Cerebellar nuclear complex (tissue), 1 donor: ENCODE measurements at places on chromosomes 2 and 18.

DNA sequence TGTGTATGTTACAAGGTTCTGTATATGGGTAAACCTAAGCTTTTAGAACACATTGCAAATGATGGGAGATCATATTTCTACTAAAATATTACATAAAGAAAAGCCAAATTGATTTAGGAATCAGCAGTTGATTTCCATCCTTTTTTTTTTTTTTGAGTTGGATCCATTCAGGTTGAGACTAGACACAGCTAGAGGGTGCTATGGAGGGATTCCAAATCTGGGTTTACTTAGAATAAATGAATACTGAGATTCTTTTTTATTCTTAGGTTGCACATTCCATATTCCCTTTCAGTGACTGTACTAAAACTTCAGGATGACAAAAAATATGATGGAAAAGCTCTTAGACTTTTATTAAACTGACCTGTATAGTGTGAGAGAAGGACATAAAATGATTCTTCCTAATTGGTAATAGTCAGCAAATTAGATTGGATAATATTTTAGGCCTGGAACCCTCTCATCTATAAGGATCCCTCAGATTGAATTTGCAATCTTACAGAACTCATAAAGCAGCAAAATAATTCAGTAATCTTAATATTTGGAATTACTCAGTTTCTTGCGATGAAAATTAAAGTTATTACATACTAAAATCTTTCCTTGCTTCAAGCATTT, 183.3 kb upstream of the SESTD1 start:
- no peak for DNase-seq

GRCh38 chr2:41884718-41885117, 163.1 kb upstream of the PKDCC start:
- DNase-seq = no peak

DNA sequence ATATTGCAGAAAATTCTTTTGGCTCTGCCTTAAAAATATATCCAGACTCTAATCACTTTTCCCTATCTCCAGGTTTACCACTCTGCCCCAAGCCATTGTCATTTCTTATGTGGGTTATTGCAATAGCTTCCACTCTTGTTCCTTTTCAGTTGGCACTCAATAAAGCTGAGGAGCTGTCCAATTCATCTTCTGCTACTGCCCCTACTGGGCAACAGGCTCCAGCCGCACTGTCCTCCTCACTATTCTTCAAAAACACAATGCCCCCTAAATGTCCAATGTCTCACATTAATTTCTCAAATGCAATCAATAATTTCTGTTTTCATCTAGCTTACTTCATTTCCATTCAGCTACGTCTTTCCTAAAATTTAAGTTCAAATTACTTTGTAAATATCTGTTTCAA, 1262.5 kb upstream of the CDH2 start:
- no peak for DNase-seq

DNA sequence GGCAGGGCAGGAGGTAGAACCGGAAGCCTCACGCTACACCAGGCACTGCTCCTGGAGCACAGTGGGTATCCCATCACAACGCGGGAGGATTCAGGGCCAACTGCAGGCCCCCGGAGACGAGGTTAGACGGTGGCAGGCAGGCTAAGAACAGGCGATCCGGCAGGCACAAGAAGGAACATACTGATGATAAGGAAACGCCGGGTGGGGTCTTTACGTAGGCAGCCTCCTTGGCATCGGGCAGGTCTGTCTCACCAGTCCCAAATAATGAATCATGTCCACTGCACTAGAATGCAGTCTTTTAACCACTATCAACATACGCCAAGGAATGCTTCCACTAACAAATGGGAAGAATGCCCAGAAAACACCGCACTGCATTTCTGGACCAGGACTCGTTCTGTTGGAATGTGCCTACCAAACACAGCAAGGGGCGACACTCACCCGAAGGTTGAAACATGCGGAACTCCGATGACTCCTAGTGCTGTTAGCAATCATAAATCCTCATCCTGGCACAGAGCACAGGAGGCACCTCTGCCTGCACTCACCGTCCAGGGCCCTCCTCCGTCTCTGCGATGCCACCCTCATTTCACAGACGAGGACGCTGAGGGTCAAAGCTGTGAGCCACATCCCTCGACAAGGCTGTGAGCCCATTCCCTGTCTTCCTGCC, 35.2 kb downstream of the ZNF516 start:
- no peak for DNase-seq

- DNase-seq = no peak
Measured at GRCh38 chr2:168748461-168748860, 54.0 kb upstream of the NOSTRIN start.

GRCh38 chr2:189783927-189784867, at the start of the genes ORMDL1 and PMS1:
ORMDL1 (minus strand) TSS chr2:189784339; CDS start chr2:189782595, 1,744 bp downstream.
PMS1 (plus strand) TSS chr2:189784450; CDS start chr2:189791810, 7,360 bp downstream.
- DNase-seq = peak; percentile 80

- DNase-seq = no peak
Measured at GRCh38 chr2:222320436-222321395, 21.9 kb upstream of the PAX3 start.

DNA sequence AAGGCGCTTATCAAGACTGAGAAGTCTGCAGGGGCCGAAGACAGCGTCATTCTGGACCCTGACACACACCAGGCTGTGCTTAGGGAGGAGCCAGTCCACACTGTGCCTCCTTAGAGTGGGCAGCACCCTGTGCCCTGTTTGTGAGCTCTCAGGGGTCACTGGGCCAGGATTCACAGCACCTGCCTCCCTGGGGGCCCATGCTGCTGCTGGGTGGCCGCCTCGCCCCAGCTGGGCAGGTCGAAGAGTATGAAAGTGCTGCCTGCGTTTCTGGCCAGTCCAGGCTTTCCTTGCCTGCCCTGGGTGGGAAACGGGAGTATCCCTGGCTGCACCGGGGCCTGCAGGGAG, 15.4 kb upstream of the GPR55 start:
- no peak for DNase-seq

GRCh38 chr2:198440833-198441232, 636.4 kb downstream of the PLCL1 start:
- no peak for DNase-seq

DNA sequence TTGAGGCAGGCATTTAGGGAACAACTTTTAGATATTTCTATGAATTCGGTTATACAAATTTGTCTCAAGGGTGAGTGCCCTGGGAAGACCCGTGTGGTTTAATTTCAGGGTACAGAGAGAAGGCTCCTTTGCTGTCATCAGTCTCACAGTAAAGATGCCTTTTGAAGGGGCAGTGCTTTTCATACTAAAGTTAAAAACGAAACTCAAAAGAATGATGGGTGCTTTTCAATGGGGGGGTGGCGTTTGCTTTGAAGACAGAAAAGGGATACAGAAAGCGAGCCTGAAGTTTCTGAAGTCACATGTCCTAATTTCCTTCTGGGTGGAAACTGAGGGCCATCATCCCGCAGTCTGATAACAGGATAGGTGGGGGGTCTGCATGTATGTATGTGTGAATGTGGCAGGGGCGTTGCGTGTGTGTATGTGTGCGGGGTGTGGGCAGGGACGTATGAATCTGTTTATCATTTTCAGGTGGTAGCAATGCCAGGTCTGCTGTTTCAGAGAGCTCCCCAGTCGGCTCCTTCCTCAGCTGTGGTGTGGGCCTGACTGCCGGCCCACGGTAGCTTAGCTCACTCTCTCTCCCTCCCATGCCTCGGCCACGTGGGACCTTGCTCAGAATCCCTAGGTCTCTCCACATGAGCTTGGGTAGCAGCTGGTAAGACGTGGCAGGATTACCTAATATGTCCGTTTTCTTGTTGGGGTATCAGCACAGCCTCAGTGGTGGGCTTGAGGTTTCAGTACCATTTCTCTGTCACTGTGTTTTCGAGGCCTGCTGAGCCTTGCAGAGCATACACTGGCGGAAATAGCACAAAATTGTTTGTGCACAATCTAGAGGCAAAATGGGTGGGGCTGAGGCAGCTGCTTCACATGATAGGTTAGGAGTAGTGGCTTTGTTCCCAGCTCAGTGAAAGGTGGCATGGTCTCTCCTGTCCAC, 32.7 kb downstream of the ARHGAP25 start:
- DNase-seq = no peak

DNA sequence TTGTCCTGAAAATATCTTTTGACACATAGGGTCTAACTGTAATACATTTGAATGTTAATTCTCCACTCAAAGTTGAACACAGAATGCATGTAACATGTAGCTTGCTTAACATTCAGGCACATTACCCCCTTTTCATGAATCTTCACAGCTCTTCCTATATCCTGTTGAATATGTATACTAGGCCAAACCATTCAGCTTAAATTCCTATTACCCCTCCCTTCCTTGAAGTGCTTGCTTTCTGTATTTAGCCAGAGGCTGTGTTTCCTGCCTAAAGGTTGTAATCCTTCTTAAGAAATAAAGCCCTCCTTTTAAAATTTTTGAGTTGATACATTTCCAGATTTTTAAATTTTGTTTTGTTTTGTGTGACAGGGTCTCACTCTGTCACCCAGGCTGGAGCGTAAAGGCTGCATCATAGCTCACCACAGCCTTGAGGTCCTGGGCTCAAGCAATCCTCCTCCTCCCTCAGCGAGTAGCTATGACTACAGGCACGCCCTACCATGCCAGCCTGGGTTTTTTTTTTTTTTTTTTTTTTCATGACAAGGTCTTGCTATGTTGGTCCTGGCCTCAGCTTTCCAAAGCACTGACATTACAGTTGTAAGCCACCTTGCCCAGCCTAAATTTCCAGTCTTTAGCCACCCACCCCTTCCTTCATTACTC, 357.6 kb downstream of the DSC3 start:
- DNase-seq = no peak

DNA sequence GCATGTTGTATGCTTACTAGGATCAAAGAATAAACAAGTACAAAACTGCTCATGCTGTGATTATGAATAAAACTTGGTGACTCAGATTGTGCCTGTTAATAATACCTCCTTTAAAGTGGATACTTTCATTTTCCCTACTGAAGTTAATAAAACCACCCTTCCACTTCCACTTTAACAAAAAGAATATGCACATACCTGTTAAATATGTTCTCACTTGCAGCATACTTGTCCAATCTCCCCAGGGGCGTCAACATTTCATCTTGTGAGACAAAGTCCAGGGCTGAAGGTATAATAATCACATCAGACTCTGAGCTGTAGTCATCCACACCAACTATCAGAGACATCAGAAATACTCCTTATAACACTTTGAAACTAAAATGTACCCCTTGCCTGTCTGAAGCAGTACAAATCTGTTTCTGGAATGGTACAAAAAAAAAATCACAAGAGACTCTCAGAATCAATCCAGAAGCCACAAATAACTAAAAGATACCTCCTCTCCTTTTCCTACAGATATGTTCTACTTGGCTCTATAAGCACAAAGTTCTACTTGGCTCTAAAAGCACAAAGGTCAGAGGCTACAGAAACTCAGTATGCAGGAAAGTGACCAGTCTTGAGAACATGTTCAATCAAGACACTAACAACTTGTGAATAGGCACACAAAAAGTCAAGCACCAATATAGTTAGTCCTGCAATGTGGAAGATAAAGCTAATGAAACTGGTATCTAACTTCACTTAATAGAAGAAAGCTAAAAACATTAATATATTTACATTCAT, 19.3 kb downstream of the PPP4R1 start:
- no peak for DNase-seq

GRCh38 chr2:7013471-7014160, 96.4 kb downstream of the RNF144A start:
- no peak for DNase-seq

DNA sequence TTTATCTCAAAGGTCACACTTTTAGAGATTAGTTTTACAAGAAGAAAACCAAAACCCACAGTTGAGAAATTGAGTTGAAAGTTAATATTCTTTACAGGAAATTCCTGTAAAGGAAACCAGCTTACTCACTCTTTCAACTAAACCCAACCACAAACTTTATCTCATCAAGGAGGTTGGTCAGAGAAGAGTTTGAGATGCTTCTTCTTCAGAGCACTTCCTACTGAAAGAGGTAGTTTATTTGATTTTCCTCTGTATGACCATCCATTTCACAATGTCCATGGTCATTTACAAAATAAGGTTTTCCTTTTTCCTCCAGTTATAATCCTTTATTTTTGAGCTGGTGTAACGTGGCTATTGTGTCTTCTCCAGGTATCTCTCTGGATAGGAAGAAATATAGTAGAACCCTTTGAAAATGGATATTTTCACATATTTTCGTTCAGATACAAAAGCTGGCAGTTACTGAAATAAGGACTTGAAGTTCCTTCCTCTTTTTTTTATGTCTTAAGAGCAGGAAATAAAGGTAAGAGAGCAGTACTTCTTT, 4.5 kb upstream of the IL18RAP start:
- DNase-seq = no peak

GRCh38 chr2:1940679-1941078, 196.4 kb upstream of the PXDN start:
- peak; percentile 50 for DNase-seq

- no peak for DNase-seq
Measured at GRCh38 chr2:38237311-38237710, 139.8 kb downstream of the ATL2 start.

DNA sequence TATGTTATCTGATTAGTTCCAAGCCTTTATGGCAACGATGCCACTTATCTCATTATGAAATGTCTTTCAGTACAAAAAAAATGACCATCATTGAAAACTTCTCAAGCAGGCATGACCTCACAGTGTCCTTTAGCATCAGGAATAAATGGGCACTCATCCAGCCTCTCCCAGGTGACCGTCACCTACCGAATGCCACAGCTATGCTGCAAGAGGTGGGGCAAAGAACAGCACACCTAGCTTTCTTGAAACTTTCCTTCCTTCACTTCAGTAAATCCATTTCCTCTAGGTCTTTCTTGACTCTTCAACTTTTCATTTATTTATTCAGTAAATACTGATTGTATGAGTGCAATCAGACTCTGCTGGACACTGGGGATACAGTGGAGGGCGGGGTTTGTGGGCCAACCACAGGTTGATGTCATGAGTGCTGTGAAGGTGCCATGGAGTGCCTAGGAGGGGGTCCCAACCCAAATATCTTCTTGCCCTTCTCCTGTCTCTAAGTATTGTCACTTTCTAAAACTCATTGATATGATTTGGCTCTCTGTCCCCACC, 54.3 kb upstream of the HK2 start:
- DNase-seq = no peak

- no peak for DNase-seq
Measured at GRCh38 chr2:186732843-186733242, 39.0 kb downstream of the FAM171B start.

GRCh38 chr2:127563458-127564428, 28.3 kb downstream of the MYO7B start:
- DNase-seq = no peak

- DNase-seq = no peak
Measured at GRCh38 chr2:11290211-11290610, 54.2 kb downstream of the ROCK2 start.

DNA sequence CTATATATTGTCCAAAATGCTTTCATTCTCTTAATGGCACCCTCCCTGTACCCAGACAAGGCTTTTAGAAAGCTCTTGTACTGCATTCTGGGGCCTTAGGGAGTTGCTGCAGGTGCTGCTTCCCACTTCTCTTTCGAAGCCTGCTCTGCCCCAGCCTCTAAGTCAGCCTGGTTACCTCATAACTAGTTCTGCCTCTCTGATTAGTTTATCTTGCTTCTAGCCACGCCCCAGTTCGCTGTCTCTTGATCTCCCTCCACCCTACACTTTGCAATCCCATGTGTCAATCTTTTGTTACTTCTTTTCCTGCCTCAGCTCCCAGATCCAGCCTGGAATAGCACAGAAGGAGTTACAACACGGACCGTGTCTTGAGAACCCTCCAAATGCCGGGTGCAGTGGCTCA, 13.8 kb upstream of the NCOA1 start:
- DNase-seq = no peak
